ENCODE measurements at places on chromosomes 1 and 21.

GRCh38 chr1:246198115-246198816 lies 308.8 kb downstream of the SMYD3 start:
- no peak for DNase-seq

DNA sequence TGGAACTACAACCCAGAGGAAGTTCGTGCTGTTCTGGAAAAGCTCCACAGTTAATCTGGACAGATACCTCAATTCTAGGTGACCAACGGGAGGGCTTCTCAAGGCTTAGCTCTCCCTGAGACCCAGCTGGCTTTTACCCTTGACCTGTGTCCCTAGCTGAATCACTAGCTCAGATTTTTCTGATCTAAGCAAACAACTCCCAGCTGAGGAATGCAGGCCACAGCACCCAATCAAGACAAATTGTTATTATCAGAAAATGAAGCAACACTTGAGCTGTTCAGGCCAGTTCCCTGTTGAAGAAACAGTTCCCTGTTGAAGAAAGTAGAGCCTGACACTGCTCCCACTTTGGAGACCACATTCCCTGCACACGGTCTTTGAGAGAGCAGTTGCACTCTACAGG lies 16.0 kb downstream of the DIO1 start:
- DNase-seq: no peak

GRCh38 chr21:25722631-25723030 lies 12.1 kb downstream of the ATP5PF start:
- DNase-seq: no peak

DNA sequence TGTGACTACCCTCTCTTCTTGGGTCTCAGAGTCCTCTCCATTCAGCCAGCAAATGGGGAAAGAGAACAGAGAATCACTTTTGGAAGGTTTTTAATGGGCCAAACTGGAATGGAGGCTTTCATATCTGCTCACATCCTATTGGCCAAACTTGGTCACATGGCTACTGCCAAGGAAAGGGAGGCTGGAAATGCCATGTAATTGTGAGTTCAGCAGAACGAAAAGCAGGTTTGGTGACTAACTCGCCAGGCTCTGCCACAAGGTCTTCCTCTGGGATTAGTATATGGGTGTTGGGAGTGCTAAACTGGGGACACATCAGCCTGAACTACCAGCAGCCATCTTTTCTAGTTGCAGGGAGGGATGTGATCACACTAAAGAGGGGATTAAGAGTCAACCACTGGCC lies 19.2 kb downstream of the RD3 start:
- DNase-seq: no peak

DNA sequence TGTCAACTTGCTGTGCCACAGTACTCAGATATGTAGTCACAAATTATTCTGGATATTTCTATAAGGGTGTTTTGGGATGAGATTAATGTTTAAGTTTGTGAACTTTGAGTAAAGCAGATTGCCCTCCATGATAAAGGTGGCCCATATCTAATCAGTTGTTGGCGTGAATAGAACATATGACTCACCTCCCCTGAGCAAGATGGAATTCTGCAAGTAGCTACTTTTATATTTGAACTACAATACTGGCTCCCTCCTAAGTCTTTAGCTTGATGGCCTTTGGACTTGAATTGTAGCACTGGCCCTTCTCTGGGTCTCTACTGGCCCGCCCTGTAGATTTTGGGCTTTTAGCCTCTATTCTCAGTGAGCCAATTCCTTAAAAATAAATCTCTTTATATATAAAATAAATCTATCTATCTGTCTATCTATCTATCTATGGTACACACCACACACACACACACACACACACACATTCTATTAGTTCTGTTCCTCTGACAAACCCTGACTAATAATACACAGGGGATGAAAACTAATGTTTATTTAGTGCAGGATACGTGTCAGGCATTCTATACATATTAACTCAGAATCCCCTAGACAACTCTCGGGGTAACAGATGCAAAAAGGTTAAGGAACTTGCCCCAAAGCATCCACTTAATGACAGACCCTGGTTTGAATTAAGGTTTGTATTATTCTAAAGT lies 37.9 kb upstream of the PDC start:
- no peak for DNase-seq

DNA sequence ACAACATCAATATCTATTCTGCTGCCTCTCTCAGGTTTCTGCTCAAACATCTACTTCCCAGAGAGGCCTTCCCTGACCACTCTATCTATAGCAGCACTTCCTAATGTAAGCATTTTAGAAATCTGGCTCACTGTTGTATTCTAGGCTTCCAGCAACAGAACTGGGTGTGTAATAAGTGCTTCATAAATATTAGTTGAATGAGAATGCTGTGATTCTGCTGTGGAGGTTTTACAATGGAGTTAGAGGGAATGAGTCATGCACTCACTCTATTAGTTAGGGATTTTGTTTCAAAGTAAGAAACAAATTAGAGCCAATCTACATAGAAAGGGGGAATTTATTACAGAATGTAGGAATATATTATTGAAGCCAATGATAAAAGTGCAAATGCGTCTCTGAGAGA lies 38.6 kb upstream of the SLC35F3 start:
- DNase-seq: no peak

All from H9 (cell line).